ENCODE measurements at places on chromosomes 1 and 21.

DNA sequence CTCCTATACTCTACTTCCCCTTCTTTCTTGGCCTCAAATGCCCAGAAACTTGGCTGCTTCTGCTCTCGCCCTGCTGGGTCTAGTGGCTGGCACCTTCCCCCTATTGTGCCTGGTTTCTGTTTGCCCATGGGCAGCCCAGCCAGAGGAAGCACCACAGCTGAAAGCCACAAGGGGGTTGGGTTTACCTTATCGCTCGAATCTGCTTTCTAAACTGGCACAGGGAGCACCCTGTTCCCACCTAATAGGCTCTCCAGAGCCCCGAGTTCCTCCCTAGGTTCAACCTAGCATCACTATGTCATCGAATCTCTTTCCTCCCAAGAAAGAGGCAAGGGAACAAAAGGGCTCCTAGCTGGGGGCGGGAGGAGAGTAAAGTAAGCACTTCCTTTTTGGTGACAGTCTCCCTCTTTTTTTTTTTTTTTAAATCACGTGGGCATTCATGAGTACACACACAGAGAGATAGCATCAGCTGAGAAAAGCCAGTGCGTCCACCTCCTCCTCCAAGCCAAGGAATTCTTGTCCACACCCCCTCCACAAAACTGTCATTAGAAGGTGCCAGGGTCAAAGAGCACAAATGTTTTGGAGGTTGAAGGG lies 72.8 kb downstream of the PLEKHA6 start:
- H3K4me1 ChIP-seq, result peaks cover 36% of the 10 kb centered on the region
- no peak for DNase-seq
- no peaks in the 10 kb centered on the region for H3K27me3 ChIP-seq
- H3K4me3 ChIP-seq, result no peak overlapping the region
- H3K27ac ChIP-seq, result no peak overlapping the region

- no peaks in the 10 kb centered on the region for H3K36me3 ChIP-seq
- no peak overlapping the region for H3K27ac ChIP-seq
- H3K4me3 ChIP-seq, result no peak overlapping the region
Observed at GRCh38 chr1:174156437-174156836, 2.9 kb upstream of the RABGAP1L start.

GRCh38 chr1:77671836-77672235 lies 10.6 kb downstream of the ZZZ3 start:
- no peak overlapping the region for H3K4me3 ChIP-seq
- no peak for DNase-seq
- H3K27ac ChIP-seq, result peak overlapping the region; percentile 24
- peaks cover 7% of the 10 kb centered on the region for H3K4me1 ChIP-seq
- H3K36me3 ChIP-seq, result peaks cover 4% of the 10 kb centered on the region
- H3K27me3 ChIP-seq, result no peaks in the 10 kb centered on the region

DNA sequence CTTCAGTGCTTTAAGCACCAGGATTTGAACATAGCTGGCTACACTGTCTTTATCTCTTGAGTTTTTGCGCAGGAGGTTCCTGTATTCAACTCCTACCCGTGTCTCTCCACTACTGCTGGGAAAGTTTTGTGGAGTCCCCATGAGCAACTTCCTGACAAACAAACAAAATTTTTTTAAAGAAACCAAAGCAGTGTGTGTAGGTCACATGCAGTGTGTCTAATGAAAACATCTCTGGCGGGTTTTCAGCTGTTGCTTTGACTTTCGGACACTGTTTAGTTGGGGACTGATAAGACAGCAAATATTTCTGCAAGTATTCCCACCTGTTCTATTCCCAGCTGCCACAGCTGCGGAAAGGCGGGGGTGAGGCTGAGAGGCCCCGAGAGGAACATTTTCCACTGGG lies 2.0 kb downstream of the PSEN2 start:
- peaks cover 6% of the 10 kb centered on the region for H3K36me3 ChIP-seq
- H3K4me3 ChIP-seq, result peak overlapping the region; percentile 80
- peak overlapping the region; percentile 67 for H3K27ac ChIP-seq
- DNase-seq, result peak; percentile 95
- H3K4me1 ChIP-seq, result peaks cover 25% of the 10 kb centered on the region
- no peaks in the 10 kb centered on the region for H3K27me3 ChIP-seq

DNA sequence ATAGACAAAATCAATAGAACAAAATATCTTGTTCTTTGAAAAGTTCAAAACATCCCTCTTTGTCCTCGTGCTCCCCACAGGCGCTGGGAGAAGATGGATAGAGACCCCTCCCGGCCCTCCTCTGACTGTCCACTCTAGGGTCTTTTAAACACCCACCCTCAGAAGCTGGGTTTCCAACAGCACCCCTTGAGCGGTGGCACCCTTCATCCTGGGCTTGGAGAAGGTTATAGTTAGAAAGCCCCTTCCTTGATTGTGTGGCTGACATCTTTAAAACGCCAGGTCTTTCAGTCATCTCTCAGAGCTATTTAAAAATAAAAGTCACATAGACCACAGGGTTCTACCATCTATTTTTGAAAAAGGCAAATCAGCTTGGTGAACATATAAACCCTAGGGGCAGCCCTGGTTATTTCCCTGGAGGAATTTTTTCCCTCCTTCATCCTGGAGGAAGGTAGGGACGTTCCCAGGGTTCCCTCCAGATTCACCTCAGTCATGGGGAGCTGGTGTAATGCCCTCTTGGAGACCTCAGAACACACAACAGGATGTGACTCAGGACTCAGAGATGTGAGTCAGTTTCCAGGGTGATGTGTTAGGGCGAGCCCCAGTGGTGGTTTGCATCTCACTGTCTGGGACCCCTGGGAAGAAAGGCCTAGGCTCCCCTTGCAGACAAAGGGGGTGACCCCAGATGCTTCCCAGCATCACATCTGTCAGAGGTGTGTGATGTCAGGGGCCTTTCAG lies 138.5 kb downstream of the CLIC6 start:
- peaks cover 52% of the 10 kb centered on the region for H3K36me3 ChIP-seq
- no peak overlapping the region for H3K4me3 ChIP-seq
- peak; percentile 33 for DNase-seq
- H3K27me3 ChIP-seq, result no peaks in the 10 kb centered on the region
- H3K27ac ChIP-seq, result peak overlapping the region; percentile 67
- H3K4me1 ChIP-seq, result peaks cover 15% of the 10 kb centered on the region

GRCh38 chr1:39446986-39447567 lies 44.4 kb upstream of the BMP8A start:
- no peaks in the 10 kb centered on the region for H3K27me3 ChIP-seq
- no peaks in the 10 kb centered on the region for H3K4me1 ChIP-seq
- no peak overlapping the region for H3K27ac ChIP-seq
- no peak overlapping the region for H3K4me3 ChIP-seq
- DNase-seq, result no peak

- DNase-seq, result peak; percentile 69
- H3K27ac ChIP-seq, result no peak overlapping the region
- H3K36me3 ChIP-seq, result no peaks in the 10 kb centered on the region
Observed at GRCh38 chr1:111222308-111223125, 5.0 kb upstream of the CHI3L2 start.

DNA sequence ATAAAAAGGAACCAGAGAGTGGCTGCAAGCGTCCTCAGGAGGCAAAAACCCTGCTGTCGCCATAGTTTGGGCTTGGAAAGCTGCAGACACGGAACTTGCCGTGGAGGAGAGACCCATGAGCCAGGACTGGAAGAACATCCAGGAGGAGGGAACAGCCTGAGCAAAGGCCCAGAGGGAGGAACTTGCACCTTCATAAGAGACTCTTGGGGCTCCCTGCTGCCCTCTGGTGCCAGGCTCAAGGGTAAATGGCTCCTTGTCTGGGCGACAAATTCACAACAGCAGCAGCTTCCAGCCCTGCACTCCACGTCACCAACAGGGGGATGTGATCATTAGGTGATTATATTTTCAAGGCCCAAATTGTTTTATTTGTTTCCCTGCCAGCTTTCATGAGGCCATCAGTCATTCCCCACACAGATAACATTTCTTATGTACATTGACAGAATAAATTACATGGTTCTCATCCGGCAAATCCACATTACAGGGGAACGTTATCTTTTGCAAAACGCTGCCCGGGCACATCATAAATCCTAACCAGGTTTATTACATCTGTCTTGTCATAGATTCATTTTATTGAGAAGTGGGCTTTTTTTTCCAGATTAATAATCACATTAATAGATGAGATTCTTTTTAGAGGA lies 143.0 kb upstream of the GRIK3 start:
- H3K4me1 ChIP-seq, result no peaks in the 10 kb centered on the region
- no peak overlapping the region for H3K4me3 ChIP-seq
- 0 out of 2 replicates have a peak, but pooled peaks cover 7% of the 10 kb centered on the region for H3K27me3 ChIP-seq
- DNase-seq, result peak; percentile 44
- no peaks in the 10 kb centered on the region for H3K36me3 ChIP-seq

DNA sequence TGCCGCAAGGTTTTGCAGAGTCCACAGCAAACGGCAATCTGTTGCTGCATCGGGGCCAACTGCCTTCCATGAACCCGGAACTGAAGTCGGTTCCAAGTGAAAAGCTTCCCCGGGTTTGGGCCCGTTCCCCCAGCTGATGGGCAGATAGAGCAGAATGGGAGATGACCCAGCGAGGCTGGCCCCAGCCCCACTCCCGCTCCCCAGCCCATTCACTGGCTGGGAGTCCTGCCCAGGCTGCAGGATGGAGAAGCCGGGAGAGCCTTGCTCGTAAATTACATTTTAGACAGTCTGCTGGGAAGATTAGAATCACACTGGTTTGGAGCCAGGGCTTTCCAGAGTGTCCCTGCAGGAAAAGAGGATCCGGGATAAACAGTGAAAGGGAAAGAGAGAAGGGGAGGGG lies 31.6 kb upstream of the PAX7 start:
- no peak overlapping the region for H3K4me3 ChIP-seq
- H3K36me3 ChIP-seq, result no peaks in the 10 kb centered on the region
- no peak for DNase-seq
- no peaks in the 10 kb centered on the region for H3K4me1 ChIP-seq
- no peak overlapping the region for H3K27ac ChIP-seq
- peaks cover 8% of the 10 kb centered on the region for H3K27me3 ChIP-seq

GRCh38 chr1:162168261-162168660 lies 98.8 kb downstream of the NOS1AP start:
- peaks cover 7% of the 10 kb centered on the region for H3K4me1 ChIP-seq
- no peaks in the 10 kb centered on the region for H3K27me3 ChIP-seq
- H3K27ac ChIP-seq, result no peak overlapping the region

GRCh38 chr1:118914379-118915161 lies 73.6 kb downstream of the TBX15 start:
- H3K4me3 ChIP-seq, result no peak overlapping the region
- H3K4me1 ChIP-seq, result no peaks in the 10 kb centered on the region
- no peak overlapping the region for H3K27ac ChIP-seq
- no peak for DNase-seq
- H3K36me3 ChIP-seq, result peaks cover 90% of the 10 kb centered on the region

- peaks cover 4% of the 10 kb centered on the region for H3K4me1 ChIP-seq
- no peak overlapping the region for H3K4me3 ChIP-seq
- no peak for DNase-seq
- no peaks in the 10 kb centered on the region for H3K36me3 ChIP-seq
- peaks cover 21% of the 10 kb centered on the region for H3K27me3 ChIP-seq
Observed at GRCh38 chr1:20354610-20355009, 63.9 kb downstream of the VWA5B1 start.

DNA sequence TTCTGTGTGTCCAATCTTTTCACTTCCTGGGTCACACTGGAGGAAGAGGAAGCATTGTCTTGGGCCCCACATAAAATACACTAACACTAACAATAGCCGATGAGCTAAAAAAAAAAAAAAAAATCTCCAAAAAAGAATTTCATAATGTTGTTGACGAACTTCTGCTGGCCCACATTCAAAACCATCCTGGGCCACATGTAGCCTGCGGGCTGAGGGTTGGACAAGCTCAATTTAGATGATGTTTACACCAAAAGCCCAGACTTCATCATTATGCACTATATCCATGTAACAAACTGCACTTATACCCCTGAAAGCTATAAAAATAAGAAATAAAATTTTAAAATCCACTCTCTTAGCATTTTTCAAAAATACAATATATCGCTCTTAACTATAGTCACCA lies 187.8 kb upstream of the PTBP2 start:
- no peak for DNase-seq
- no peaks in the 10 kb centered on the region for H3K27me3 ChIP-seq
- no peaks in the 10 kb centered on the region for H3K36me3 ChIP-seq
- no peaks in the 10 kb centered on the region for H3K4me1 ChIP-seq
- no peak overlapping the region for H3K4me3 ChIP-seq

GRCh38 chr1:224427346-224427745 lies 7.3 kb downstream of the WDR26 start:
- H3K27me3 ChIP-seq, result no peaks in the 10 kb centered on the region
- H3K4me3 ChIP-seq, result no peak overlapping the region
- no peak for DNase-seq
- peaks cover 19% of the 10 kb centered on the region for H3K4me1 ChIP-seq

DNA sequence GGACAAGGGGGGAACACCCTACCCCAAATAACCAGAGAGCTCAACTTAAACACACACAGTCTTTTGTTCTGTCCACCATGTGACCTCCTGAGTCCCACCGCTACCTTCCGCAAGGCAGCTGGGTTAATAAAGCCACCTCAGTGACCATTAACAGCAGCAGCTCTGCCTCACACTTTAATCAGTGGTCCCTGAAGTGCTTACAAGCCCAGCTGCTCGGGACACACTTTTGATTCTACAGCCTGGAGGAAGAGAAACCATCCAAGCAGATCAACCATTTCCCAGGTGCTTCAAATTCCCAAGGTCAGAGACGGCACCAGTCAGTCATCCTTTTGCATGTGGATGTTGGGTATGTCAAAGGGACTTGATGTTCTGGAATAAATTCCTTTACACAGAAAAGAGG lies 70.1 kb downstream of the KCNJ15 start:
- no peaks in the 10 kb centered on the region for H3K4me1 ChIP-seq
- DNase-seq, result no peak
- no peaks in the 10 kb centered on the region for H3K27me3 ChIP-seq
- no peak overlapping the region for H3K4me3 ChIP-seq
- no peaks in the 10 kb centered on the region for H3K36me3 ChIP-seq
- H3K27ac ChIP-seq, result no peak overlapping the region

GRCh38 chr1:92709738-92710137 lies 75.2 kb downstream of the EVI5 start:
- peak; percentile 14 for DNase-seq
- H3K27me3 ChIP-seq, result no peaks in the 10 kb centered on the region
- H3K36me3 ChIP-seq, result no peaks in the 10 kb centered on the region
- no peak overlapping the region for H3K4me3 ChIP-seq
- no peak overlapping the region for H3K27ac ChIP-seq

DNA sequence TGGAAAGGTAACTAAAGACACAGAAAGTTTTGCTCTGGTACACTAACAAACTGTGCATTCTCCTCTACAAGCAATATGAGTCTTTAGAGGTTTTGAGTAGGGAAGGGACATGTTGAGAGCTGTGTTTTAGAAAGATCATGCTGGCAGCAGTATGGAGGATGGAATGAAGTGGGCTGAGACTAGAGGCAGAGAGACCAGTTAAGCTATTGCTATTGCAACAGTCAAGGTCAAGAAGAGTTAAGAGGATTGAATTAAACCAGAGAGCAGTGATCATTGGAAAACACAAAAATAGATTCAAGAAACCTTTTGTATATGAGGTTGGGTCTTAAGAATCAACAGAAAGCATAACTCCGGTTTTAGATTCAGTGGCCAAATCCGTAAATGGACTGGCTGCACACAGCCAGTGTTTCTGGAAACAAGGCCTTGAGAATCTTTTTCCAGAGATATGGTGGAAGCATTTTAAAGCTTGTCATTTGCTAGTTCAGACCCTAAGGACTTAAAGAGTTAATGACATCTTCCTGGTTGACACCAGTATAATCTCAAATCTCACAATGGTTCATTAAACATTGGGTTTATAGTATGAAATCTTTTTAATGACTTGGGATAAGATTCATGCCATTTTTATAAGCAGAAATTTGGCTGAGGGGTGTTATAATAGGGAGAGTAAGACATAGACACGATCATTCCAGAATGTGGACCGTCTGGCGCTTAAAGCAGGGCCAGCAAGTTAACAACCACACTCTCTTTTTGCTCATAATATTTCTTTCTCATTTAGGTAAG lies 177.9 kb downstream of the NR5A2 start:
- no peak overlapping the region for H3K4me3 ChIP-seq
- no peaks in the 10 kb centered on the region for H3K4me1 ChIP-seq
- no peak overlapping the region for H3K27ac ChIP-seq
